Right ventricle myocardium superior (tissue), 1 donor: ENCODE measurements at places on chromosomes 16 and 17. TPM values are rescaled to one million over a fixed set of nuclear protein-coding genes. Genes with fewer than 3 reads are reported as not detected.

Gene C16orf89
- 6.1 TPM for total RNA-seq

Gene KCNH4
- total RNA-seq, result 0.13 TPM

Gene SPATA2L
- 4.1 TPM for total RNA-seq

Gene KRT31
- not detected for total RNA-seq

Gene CD300H
- total RNA-seq, result not detected

Gene KRTAP4-3
- not detected for total RNA-seq
